ENCODE measurements at places on chromosomes 5 and 9.

DNA sequence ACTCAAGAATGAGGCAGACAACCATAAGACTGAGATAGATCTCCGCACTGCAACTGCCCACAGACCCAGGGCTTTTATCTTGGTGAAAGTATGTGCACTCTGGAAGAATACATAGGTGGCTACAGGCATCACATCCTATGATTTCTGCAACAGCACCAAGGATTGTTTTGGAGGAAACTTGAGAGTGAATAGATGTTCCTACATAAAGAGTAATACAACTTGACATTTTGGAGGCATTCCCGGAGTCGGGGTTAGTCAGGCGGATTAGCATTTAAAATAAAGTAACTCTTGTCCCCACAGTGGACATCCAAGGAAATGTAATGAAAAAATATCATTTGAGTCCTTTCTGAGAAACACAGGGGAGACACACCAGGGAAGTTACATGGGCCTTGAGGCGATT lies 26.7 kb downstream of the TMEM174 start:
- DNase-seq = peak; percentile 30

GRCh38 chr5:40480392-40480791 lies 199.3 kb upstream of the PTGER4 start:
- DNase-seq = no peak

GRCh38 chr9:34328500-34328986 lies 525 bp downstream of the KIF24 start:
- DNase-seq = no peak

DNA sequence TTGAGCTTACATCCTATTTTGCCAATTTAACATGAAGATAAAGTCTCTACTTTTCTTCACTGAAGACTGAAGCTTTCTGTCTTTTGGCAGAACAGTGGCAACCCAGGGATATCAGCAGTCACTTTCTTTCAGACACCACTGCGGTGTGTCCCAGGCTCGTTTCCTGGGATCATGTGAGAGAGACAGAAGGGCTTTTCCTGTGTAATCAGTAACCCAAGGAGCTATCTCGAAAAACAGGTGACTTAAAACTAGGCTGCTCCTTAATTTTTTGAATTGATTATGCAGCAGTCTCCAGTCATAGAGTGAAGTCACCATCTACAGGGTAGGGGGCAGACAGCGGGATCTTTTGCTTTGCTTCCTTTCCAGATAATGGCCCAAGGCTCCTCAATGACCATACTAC lies 68.5 kb downstream of the ZNF462 start:
- no peak for DNase-seq

DNA sequence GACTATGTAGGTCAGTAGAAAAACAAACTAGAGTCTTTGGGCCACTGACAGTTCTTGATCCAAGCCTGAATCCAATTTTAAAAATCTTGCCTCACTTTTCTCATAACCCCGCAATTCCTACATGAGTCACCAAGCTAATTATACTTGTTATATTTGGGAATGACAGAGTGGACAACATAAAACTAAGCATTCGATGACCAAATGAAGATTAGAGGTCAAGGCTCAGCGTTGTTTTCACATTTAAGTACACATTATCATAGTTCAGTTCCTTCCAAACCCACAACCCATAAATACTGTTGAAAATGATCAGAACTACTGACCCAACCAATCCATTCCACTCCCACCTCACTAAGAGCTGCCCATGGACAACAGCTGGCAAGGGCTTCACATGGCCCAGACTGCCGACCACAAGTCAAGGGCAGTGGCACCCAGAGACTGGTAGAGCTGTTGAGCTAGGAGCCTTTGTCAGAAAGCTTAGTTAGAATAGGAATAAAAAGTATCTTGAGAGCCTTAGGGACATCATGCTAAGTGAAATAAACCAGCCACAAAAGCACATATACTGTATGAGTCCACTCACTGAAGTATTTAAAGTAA lies 64.2 kb downstream of the MYO10 start:
- DNase-seq = peak; percentile 26

DNA sequence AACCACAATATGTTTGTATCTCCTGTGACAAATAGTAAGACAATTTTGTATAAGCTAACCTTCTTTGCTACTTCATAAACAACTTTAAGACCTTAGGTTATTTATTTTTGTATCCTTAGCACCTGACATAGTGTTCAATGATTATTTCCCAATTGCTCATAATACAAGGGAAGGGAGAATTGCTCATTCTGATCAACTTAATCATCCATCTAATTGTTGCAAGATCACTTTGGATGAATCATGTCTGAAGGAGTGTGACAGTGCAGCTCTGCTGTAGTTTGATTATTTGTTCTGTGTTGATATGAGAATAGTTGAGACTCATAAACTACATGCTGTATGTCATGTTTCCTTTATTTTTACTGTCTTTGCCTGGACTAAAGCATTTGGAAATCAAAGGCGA lies 721.3 kb upstream of the SEMA6A start:
- DNase-seq = no peak

- DNase-seq = no peak
Observed at GRCh38 chr9:36346569-36346968, 53.5 kb downstream of the RNF38 start.

DNA sequence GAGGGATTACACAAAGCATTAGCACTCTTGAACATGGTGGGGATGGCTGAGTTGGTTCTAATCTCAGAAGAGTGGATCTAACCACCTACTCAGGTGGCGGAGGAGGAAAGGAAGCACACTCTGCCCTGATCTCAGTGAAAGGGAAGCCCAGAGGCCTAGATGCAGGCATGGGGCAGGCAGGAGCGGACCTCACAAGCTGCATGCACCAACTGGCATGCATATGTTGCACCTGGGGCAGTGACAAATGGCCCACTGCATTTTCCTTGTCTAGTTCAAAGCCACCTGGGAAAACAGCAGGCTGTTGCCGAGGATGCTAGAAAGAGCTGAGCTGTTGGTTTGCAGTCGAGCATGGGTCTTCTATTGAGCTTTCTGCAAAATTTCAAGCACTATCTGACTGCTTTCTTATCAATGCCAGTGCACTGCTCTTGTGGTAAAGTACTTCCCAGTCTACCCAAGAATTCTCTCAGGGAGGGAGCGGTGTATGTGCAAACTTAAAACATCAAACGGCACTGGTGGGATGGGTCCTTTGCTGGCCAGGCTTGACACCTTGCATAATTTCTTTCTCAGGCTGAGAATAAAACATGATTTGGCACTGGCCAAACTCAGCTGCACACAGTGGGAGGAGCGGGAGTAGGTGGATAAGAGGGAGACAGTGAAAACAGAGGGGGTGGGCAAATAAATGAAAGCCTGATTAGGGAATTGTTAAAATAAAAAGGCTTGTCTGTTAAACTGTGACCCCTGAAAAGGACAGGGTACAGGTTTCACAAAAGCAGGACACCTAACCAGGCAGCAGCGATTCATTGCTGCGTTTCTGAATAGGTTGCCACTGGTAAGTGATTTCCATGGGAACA lies 108.9 kb downstream of the MARCHF3 start:
- no peak for DNase-seq

GRCh38 chr9:37424204-37424685 lies 1.7 kb downstream of the GRHPR start:
- no peak for DNase-seq

DNA sequence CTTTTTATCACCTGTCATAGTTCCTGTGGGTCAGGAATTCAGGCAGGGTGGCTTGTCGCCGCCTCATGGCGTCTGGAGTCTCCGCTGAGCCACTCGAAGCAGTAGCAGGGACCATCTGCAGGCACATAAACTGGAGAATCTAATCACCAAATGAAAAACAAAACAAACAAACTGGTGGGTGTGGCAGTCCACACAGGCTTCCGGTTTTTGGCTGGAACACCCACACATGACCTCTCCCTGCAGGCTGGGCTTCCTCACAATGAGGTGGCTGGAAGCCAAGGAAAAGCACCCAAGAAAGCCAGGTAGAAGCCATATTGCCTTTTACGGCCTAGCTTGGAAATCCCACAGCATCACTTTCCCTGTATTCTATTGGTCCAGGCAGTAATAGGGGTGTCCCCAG lies 197.0 kb downstream of the SYK start:
- no peak for DNase-seq

GRCh38 chr9:35636135-35636876 lies 14.4 kb downstream of the SIT1 start:
- DNase-seq = no peak

DNA sequence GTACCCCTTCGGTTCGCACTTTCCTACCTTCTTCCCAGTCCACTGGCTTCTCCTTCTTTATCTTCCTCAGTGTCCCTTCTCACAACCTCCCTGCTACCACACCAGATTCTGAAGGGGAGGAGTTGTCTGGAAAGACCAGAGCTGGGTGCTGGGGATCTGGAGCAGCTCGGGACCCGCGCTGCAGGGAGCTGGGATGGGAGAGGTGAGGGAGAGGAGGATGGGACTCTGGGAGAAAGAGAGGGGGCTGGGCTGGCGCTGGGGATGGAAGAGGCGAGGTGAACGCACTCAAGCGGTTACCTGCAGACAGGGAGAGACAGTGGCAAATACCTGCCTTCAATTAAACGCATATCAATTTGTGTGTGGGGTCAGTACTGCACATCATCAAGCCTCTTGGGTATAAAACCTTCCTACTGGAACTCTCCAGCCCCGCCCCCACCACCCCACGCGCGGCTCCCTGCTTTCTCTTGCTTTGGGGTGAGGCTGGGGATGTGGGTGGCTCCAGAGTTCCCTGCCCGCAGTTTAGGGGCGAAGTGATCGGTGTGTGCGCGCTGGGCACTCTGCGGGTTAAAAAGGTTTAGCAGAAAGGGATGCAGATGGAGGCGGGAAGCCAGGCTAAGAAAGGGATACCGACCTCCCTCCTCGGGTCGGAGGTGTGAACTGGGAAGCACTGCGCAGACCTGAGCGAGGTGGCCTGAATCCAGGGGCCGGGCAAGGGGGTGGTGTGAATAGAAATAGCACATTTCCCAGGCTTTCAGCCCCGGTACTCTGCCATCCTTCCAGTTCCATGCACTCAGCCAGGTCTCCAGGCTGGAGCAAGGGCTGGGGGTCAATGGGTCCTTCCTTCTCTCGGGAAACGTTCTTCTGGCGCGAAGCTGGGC lies 977 bp upstream of the PAM start:
- DNase-seq = no peak

GRCh38 chr9:92990461-92990860 lies 43.1 kb downstream of the FGD3 start:
- no peak for DNase-seq

GRCh38 chr5:150641006-150641570 lies 628 bp downstream of the SYNPO start:
- peak; percentile 82 for DNase-seq

Data from fibroblast of upper back skin (primary cell).